NCI-H2227 treated with DMSO at 0.1 percent for 48 hours (cell line): ENCODE measurements at places on chromosomes 16 and 17.

DNA sequence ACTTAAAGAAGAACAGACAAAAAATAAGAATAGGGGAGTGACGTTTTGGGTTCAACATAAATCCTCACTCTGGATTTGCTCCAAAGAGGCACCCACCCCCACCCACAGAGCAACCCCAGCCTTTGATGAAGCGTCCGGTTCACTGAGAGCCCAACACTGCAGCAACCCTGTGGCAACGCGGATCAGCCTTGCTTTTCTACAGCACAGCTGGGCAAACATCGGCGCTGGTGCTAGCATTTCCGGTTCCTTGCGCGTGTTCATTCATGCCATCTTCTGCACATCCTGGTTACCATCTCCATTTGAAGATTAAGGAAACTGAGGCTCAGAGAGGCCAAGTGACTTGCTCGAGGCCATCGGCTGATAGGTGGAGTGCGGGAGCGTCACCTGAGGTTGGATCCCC is 8.7 kb upstream of the GINS2 start:
- no peak for DNase-seq

DNA sequence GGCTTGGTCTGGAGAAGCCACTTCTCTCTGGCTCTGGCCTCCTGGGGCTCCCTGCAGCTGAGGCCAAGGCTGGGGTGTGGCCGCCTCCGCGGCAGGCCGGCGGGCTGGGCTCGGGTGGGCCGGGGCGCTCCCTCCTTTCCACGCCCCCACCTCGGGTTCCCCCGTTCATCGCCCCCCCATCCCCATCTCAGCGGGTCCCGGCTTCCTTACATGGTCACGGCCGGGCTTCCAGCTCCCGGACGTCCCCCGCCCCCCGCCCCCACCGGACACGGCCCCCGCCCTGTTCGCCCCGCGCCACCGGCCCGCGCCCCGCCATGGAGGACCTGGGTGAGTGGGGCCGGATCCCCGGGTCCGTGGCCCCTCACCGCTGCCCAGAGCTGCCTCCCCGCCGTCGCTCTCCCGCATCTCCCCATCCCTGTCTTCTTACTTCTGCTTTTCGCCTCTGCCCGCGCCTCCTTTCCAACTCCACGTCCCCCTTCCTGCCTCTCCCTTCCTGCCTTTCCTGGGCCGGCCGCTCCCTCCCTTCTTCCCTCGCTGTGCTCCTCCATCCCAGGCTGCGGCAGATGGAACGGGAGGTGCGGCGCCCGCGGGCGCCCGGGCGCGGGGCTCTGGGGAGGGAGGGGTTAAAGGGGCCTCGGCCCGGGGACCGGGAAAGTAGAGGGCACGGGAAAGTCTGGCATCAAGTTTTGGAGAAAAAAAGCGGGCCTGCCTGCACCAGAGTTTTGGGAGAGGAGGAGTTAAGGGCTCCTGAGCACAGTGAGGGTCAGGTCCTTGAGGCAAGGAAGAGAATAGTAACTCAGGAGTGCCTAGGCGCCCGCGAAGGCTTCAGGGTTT is at the start of gene TGFB1I1:
TSS of gene TGFB1I1 (plus strand) at position 278 of the 834 bp plus-strand sequence. CDS start at position 315, 37 bp downstream.
- peak; percentile 31 for DNase-seq

- no peak for DNase-seq
These were observed 30.6 kb downstream of the CDRT15 start for GRCh38 chr17:14205992-14206461.

DNA sequence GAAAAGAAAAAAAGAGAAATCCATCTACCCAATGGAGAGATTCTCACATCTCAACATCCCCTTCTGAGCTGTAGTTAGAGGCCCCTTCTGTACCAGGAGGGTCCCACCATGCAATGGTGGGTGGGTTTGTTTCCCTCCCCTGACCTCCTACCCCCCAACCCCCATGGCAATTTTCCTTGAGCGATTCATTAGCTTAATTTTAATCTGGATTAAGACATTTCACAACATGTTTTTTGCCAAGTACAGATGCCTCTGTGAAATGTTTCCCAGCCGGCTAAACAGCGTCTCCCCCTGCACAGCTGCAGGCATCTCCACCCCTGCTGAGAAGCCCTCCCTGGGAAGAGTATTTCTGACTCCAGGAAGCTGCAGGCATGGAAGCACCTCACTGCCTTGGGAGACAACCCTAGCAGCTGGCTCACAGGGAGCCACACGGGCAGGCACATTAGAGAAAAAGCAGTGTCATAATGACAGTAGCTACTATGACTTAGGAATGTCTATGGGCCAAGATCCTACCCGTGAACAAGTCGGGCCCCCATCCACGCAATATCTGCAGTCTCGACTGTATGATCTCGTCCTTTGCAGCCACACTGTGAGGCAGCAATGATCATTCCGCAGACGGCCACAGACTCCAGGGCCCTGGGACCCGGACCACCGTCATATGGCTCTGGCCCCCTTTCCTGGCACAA is 117.3 kb downstream of the ADCY9 start:
- no peak for DNase-seq

DNA sequence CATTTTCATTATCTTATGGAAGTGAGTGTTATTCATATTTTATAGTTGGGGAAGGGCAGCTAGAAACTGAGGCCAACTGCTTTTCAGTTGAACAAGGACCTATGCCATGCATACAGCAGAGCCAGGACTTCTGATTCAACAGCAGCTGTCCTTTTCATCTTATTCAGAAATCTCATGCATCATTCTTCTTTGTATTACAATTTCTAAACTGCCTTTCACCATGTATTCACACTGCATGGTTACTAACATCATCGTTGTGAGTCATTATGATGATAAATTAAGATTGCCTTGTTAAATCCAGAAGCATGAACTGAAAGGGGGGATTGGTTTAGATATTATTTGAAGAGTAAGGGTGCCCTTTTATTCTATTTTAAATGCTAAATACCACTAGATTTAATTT is 1470.1 kb upstream of the GOT2 start:
- no peak for DNase-seq

- DNase-seq: no peak
These were observed 77.6 kb upstream of the LHX1 start for GRCh38 chr17:36859706-36860105.

GRCh38 chr16:25256695-25257469 is 763 bp downstream of the ZKSCAN2 start:
- peak; percentile 54 for DNase-seq

DNA sequence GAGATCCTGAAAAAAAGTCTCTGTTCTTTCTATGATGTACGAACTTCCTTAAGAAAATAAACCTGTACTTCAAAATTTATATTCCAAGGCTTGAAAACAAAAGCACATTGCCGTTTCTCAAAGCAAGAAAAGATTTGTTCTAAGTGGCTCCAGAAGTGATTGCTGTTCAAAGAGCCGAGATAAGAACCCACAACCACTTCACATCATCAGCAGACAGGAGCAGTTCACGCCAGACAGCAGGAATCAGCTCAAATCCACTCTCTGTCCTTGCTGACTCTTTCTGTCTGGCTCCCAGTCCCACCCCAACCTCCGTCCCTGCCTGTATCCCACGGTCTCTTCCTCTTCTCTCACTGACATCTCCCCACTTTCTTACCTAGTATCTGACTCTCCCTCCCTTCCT is 85.0 kb upstream of the MYOCD start:
- DNase-seq: no peak

- DNase-seq: no peak
These were observed 704 bp downstream of the ASIC2 start for GRCh38 chr17:33292201-33292980.

DNA sequence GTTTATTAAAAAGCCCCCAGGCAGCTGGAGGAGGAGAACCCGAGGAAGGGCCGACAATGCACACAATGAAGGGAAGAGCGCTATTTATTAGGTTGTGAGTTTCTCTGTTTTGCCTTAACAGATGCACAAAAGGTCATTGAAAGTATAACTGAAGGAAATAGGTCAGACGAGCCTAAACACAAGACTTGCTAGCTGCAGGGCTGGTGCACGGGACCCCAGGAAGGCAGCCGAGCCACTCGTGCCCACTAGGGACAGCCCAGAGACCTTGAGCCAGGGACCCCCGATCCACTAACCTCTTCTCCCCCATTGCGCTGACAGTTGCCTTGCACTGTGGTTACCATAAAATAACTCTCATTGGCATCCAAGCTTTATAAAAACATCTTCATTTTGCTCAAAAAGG is 11.3 kb downstream of the LITAFD start:
- no peak for DNase-seq

DNA sequence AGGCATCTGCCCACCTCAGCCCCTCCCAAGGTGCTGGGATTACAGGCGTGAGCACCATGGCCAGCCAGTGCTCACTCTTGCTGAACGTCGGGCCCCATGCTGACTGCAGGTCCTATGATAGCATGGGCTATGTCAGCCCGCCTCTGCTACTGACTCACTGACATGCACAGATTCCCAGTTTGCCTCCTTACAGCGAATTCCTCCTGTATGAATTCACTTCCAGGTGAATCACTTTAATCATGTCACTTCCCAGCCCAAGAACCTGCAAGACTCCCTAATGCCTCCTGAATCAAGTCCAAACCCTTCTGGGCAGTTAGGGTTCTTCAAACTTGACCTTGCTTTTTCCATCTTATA is 16.1 kb upstream of the UBTF start:
- DNase-seq: no peak

GRCh38 chr16:68130520-68130919 is 45.4 kb downstream of the NFATC3 start:
- no peak for DNase-seq

- no peak for DNase-seq
These were observed 306.3 kb downstream of the SOX9 start for GRCh38 chr17:72426948-72427760.
